Foreskin keratinocyte (primary cell): ENCODE measurements at places on chromosomes 5 and 9.

DNA sequence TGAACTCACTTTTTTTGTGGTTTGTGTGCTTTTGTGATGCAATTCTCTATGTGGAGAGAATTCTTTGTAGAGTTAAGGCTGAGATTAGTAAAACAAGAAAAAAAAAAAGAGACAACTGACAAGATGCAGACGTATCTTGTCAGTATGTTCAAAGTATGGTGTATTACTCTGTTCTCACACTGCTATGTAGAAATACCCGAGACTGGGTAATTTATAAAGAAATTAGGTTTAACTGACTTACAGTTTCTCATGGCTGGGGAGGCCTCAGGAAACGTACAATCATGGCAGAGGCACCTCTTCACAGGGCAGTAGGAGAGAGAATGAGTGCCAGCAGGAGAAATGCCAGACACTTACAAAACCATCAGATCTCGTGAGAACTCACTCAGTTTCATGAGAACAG is 475.2 kb upstream of the CDH18 start:
- no peak for DNase-seq

DNA sequence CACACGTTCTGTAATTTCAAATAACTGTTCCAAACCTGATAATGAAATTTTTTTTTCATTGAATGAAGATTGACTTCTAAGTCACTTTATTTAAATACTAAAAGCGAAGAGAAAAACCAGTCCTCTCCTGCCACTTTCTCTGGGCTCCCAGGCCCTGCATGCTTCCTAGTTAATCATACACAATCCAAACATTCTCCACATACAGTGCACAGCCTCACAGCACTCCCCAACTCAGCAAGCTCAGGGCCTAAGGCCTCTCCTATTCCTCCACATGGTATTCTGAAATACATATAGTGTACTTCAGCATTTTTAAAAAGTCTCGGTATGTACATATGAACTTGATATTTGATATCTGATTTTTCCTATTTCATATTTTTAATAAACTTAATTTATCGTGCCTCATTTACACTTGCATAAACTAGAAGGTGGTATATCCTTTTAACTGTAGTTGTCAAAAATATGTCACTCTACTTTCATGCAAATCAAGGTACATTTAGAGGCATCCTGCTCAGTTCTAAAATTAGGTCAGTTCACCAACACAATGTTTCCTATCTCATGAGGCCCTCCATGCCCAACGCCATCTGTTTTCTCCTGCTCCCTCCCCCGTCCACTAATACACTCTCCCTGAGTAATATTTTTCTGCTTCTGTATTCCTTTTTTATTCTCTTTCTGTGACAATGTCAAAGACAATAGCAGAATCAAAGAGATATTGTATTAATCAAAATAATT is 206.7 kb downstream of the ARRDC3 start:
- no peak for DNase-seq

GRCh38 chr5:154520861-154521453 is 42.9 kb upstream of the HAND1 start:
- peak; percentile 42 for DNase-seq

- DNase-seq: no peak
Measured at GRCh38 chr5:78919796-78920195, 65.3 kb downstream of the ARSB start.

DNA sequence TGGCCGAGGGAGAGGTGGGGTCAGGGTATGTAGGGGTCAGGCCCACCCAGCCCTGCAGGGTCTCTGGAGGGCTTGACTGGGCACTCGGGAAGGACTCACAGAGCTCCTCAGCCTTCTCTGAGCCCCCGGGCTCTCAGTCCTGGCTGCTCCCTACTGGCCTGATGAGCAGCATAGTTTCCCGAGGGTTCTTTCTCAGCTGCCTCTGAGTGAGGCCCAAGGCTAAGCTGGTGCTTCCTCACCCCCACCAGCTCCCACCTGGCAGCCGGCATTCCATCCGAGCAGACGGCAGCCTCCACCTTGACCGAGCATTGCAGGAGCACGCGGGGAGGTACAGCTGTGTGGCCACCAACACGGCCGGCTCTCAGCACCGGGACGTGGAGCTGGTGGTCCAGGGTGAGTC is 56.0 kb downstream of the HMCN2 start:
- DNase-seq: no peak

- DNase-seq: no peak
Measured at GRCh38 chr9:134553996-134554372, 87.6 kb upstream of the COL5A1 start.

- no peak for DNase-seq
Measured at GRCh38 chr9:110604171-110604601, 24.6 kb upstream of the SVEP1 start.

DNA sequence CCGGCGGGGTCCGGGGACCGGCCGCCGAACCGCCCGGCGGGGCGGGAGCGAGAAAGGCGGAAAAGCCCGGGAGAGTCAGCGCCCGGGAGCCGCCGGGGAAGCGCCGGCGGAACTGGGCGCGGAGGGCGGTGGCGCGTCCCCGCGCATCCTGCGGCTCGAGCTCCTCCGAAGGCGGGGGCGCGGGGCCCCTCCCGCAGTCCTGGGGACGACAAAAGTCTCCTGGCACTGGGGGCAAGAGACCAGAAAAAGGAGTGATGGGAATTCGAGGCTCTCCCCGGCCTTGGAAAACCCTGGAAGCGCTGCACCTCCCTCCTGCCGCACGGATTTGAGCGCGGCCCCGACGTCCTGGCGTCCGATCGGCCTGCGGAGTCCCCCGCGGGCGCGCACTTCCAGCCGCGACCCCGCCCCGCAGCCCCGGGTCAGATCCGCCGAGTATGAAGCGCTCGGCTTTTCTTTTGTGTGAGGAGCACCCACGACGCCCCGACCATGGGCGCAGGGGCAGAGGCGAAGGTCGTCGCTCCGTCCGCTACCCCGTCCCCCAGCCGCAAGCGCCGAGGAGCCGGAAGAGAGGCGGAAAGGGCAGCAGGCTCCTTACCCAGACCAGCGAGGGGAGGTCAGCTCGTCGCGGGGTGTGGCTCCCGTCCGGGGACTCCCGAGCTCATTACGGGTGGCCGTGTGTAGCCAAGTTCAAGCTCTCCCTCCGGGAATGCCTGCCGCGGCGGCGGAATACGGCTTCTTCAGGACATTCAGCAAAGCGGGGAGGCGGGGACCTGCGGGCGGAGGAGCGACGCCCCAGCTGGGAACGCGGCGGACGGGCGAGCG is at the start of gene EPB41L4A:
Gene EPB41L4A, minus strand, starts transcription at position 114 of the 822 bp plus-strand sequence. CDS start 238 bp downstream, outside the sequence.
- peak; percentile 26 for DNase-seq
